Urothelium cell line (cell line): ENCODE measurements at places on chromosomes 7 and 10.

- no peak for DNase-seq
These were observed 93.8 kb upstream of the MKI67 start for GRCh38 chr10:128220021-128220420.

DNA sequence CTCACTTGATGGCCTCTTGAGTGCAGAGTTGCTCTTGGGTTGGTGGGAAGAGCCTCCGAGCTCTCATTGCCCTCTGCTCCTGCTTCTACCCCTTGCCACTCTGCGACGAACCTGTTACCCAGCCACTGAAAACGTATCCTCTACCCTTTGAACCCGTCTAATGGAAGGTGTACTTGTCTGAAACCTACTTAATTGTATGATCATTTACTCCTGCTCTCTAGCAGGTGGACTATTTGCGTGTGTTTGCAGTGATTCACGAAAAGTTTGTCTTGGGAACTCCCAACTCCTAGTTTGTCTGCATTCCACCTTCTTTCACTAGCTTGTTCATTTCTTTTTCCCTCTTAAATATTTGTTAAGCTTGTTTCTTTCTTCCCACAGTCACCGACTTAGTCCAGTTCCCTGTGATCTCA is 503 bp downstream of the CROT start:
- DNase-seq, result peak; percentile 25

DNA sequence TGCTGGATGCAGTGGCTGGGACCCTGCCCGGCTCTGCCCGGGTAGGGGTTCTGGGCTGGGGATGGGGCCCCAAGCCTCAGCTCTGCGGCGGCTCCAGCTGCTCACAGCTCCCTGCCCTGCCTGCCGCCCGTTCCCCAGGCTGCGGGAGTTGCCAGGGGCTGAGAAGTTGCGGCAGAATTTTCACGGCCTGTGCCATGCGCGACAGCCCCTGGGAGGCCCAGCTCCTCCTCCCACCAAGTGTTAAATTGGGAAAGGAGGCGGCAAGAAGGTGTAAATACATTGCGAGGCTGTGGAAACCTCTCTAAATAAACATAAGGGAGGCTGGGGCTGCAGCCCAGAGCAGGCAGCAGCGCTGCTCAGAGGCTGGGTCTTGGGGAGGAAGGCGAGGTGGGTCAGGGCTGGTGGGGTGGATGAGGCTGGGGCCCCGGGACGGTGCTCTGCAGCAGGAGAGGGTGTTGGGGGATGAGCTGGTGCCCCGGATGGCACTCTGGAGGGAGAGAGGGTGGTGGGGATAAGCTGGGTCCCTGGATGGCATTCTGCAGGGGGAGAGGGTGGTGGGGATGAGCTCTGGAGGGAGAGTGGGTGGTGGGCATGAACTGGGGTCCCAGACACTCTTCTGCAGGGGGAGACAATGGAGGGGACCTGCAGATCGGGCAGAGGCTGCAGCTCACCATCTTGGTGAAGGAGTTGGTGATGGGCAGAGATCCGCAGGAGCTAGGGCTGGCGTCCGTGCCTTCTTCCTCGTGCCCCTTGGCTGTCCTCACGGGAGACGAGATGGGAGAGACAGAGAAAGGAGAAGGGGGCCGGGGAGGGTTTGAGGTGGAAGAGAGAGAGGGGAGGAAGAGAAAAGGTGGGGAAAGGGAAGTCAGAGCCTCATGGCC is 85.5 kb upstream of the GNA12 start:
- DNase-seq, result no peak

- DNase-seq, result no peak
These were observed 16.4 kb downstream of the TNRC18 start for GRCh38 chr7:5406957-5407945.

GRCh38 chr10:110495731-110496552 is 1.8 kb upstream of the DUSP5 start:
- DNase-seq, result peak; percentile 58

DNA sequence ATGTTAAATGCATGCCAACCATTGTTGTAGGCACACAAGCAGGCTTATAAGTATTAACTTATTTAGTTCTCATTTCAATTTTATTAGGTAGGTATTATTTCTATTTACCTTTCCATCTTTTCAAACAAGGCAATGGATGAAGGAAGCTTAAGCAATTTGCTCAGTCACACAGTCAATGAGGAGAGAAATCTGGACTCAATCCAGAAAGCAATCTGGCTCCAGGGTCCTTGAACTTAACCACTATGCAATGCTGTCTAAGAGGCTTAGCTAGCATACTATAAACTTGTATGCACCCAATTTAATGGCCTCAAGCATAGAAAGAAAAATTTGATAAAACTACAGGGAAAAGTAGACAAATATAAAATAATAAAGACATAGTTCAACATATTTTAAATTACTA is 88.6 kb downstream of the VWDE start:
- DNase-seq, result no peak

DNA sequence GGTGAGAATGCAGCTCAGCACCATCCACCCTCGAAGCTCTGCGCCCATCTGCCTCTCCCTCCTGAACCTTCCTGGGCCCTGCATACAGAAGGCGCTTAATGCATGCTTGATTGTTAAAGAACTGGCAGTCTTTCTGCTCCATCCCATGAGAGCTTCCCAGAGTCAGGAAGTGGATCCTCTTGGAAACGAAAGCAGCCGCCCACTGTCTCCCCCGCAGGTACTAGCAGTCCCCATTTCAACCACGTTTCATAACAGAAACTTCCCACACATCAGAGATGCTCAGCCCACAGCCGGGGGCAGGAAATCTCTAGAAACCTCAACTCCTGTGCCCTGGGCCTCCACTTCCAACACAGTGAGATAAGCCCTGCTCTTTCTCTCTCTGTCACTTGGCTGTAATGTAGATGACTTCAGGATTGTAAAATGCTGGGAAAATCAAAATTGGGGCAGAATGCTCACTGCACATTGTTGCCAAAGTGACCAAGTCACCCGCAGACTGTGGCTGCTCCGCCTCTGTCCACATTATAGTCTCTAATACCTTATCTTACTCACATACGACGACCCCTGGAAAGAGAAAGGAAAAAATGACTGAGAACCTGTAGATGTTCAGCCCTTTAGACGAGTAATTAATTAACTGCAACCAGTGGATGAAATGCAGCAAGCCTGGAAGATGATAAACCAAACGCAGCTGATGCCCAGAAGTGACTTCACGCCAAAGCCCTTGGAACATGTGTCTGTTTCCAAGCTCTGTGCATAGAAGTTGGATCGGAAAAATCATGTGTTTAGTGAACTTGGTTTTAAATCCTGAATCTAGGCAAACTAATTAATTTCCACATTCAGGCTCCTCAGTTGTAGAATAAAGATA is 28.5 kb downstream of the GSDME start:
- no peak for DNase-seq

GRCh38 chr10:44951576-44952226 is 7.9 kb upstream of the RASSF4 start:
- DNase-seq, result no peak

DNA sequence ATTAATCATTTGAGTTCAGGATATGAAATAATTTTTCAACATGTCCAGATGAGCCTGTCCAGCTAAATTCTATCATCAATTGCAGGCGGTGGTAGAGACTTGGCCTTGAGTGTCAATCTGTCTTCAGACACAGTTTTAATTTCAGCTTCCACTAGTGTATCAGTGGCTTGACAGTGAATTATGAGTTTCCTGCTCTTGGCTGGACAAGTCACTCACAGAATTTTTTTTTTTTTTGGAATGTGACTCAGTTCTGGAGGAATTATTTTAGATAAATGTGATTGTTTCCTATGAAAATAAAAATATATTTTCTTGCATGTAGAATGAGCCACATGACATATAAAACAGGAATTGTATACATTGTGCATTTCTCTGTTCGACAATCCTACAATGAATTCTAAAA is 319.9 kb upstream of the AKR1E2 start:
- no peak for DNase-seq

- DNase-seq, result no peak
These were observed 36.4 kb downstream of the GDI2 start for GRCh38 chr10:5776881-5777197.

DNA sequence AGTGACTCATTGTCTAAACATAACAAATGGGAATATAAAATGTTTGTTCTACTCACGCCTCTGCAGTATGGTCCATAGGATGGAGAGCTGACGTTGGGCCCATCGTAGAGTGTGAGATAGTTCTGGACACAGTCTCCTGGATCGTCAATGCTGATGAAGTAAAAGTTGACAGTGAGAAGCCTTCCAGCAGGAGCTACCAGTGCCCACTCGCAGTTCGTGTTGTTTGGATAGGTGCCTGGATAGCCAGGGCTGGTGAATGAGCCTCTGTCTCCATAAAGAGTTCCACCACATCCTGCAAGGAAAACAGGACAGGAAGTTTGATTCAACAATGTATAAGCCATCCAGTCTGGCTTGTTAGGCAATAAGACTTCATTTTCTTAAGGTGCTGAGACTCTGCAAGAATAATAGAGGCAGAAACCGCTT is 79.6 kb downstream of the OR13A1 start:
- no peak for DNase-seq

DNA sequence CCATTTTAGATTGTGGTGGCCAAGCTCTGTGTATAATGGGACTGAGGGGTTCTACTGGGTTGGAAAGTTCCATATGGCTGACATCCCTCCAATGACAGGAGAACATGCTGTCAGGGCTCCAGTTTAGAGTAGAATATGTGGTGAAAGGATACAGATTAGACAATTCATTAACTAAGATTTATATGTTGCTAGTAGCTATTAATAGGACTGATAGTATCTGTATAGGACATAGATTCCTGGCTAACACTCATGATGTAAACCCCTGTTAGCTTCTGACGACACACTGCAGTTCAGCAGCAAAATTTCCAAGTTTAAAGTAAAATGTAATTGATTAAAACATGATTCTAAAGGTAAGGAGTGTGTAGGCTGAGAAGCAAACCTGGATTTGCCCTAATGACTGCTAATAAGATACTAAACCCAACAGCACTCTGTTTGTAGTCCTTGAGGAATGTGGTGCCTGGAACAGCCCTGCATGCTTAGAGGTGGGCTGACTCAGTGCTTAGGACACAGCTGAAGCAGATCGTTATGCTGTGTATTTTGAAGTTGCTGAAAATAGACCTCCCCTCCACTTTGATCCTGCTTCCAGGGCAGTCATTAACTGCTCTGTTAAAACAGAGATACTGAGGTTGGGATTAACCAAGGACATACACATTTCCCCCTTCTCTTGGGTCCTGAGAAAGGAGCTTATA is 1129.6 kb downstream of the SORCS3 start:
- peak; percentile 47 for DNase-seq

- DNase-seq, result no peak
These were observed 109.7 kb downstream of the VIPR2 start for GRCh38 chr7:159034988-159035387.

GRCh38 chr7:135684136-135684535 is 21.8 kb downstream of the STMP1 start:
- no peak for DNase-seq

DNA sequence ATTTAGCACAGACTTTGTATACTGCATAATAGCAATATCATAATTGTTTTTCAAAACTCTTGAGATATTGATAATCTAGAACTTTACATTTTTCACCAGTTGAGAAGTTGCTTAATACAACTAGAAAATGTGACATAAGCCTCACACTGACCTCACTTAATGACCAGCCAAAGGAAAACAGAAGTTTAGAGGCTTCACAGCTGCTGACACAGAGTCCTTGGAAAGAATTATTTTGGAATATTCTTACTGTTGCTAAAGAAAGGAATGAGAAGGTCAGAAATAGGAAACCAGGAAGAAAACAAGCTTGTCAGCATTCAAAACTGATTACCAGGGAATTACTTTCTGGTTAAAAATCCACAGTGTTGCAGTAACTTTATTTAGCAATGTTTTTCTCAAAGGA is 35.5 kb upstream of the WASL start:
- no peak for DNase-seq

DNA sequence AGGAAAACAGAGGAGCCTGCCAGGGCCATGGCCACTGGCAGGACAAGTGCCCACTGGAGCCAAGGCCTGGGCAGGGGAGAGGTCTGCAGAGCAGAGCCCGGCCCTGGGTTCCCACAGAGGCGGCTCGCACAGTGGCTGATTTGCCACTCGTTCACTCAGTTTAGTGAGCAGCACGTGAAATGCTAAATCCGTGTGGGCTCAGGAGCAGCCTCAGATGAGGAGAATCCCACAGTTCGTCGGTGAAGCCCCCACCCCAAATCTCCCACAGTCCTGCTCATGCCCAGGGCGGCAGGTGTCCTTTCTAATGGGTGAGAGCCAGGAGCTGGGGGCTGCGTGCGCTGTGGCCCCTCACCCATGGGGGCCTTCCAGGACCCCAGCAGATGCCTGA is 107.7 kb upstream of the FAM20C start:
- DNase-seq, result no peak

DNA sequence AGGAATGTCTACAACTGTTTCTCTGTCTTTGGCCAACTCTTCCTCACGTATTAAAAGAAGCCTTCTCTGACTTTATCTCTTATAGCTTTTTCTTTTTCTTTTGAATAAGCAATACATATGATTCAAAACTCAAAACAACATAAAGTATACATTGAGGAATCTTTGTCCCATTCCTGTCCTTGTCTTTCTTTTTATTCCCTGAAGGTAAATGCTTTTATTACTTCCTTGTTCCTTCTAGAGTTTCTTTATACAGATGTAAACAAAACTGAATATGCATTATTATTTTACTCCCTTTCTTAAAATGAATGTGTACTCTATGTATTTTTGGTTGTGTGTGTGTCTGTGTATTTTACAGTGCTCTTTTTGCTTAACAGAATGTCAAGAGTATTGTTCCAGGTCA is 170.1 kb downstream of the CHN2 start:
- no peak for DNase-seq

DNA sequence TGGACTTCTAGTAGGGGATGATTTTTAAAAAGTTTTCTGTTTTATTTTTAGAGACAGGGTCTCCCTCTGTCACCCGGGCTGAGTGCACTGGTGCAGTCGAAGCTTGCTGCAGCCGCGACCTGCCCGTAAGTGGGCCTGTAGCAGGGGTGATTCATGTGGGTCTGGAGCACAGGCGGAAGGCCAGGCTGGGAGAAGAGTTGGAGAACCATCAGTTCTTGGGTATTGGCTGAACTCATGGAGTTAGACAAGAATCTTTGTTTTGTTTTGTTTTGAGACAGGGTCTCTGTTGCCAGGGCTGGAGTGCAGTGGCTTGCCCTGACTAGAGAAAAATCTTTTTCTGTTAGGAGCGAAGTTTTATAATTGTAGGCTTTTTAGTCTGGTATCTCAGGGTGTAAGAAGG is 5.7 kb downstream of the SRRT start:
- no peak for DNase-seq

DNA sequence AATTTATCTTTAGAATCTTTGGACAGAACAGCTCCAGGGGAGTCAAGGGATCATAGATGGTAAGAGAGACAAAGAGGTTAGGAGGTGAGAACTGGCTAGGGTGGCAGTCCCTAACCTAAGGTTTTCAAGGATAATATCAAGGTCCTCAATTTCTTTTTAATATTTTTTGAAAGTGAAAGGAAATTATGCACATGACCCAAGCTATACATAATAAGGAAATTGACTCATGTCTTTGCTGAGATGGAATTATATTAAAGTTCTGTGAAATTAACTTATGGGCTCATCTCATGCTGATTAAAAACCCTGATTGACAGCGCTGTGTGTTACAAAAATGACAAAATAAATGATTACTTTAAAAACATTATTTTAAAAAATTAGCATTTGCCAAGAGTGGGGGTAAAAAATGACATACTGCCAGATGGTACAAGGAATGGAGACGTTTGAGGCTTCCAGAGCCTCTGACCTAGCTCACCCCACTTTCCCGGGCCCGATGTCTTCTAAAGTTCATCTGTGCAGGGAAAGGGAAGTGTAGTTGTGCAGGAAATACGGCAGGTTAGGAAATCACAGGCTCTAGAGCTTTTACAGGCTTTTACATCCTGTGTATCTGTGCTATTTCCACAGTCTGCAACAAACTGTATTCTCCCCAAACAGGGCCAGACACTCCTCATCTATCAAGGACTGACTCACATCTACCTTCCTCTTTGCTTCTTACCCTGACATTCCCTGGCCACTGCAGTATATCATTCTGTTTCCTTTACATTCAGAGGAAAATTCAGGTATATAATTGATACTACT is 185.6 kb upstream of the PRSS58 start:
- no peak for DNase-seq
